ENCODE measurements at places on chromosomes 11 and 22.

DNA sequence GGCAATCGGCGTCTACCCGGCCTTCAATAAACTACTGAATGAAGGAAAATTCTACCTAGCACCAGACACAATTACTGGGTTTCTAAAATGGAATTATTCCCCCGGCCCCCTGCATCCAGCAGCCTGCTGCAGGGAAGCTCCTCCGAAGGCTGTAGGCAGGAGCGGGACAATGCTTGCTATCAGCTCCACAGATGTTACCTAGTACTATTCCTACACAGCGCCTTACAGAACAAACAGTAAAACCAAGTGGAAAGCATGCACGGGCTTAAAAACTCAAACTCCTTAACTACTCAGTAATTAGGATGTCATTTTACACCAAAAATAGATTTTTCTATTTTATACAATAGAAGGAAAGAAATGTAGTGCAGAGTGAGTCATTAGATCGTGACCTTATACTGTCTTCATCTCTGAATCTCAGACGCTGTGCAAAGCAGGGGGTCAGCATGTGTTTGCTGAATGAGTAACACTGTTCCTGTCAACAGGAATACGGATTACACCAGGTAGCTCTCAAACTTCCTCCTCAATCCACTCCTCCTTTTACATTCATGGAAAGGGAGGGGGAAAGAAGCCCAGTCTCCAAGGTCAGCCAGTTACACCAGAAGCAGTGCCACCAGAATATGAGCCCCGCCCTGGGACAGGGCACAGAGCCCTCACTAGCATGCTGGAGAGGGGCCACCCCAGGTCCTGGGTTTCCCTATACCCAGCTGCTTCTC lies 74.9 kb downstream of the PACSIN2 start:
- DNase-seq, result no peak

- no peak for DNase-seq
Measured at GRCh38 chr11:32935462-32936029, 42.9 kb downstream of the QSER1 start.

DNA sequence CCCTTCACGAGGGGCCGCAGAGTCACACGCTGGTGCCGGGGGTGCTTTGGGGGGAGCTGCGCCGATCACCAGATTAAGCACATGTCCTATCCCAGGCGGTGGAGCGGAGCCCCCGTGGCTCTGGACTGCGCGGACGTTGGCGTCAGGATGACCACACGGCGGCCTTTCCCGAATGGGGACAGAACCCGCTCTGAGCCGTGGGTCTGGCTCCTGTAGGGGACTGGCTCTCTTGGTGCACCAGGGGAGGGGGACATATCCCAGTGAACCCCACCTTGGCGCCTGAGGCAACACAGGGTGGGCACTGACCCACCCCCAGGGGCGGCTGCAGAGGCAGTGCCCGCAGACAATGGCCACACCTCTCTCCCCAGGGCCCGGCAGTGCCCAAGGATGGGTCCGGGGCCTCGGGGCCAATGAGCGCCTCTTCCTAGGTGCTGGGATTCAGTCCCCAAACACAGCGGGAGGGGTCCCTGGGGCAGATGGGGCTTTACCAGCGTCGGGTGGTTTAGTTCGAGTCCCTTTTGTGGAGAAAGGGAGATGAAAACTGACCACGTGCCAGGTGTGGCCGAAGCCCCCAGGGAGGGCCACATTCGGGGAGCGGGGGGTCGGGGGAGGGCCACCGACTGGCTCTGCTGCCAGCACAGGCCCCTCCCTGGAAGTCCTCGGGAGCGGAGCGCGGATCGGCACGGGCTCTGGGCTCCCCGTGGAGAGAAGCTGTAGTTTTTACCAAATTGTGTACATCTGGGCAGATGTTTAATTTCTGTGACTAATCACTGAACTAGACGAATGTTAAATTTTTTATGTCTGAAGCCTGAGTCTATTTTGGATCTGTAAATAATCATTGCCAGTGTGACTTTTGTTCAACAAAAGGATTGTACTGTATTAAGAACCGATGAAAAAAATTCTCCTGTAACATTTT lies 58.9 kb downstream of the GRAMD4 start:
- no peak for DNase-seq

DNA sequence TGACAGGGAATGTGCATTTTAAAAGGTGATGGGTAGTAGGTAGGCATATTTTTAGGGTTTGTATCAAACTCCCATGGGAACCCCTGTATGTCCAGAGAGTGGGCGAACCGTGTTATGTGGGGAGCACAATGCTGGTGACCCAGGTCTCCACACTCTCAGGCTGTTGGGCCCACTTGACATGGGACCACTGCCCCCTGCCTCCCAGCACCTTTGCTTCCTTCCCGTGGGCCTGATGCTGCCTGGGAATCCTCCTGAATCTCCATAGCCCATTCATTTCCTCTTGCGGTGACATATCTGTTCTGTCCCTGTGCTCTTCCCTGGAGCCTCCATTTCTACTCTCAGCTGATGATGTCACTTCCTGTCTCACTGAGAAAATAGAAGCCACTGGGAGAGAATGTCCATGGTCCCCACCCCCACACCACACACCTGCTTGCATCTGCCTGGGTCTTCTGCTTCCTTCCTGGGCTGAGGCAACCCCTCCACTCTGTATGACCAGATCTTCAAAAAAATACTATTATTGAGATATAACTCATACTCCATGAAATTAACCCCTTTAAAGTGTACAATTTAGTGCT lies 55.8 kb upstream of the THY1 start:
- no peak for DNase-seq

GRCh38 chr11:45592636-45593035 lies 72.8 kb downstream of the CHST1 start:
- DNase-seq, result no peak

GRCh38 chr11:10265936-10266335 lies 28.1 kb downstream of the SBF2 start:
- DNase-seq, result no peak

GRCh38 chr11:101914341-101914737 lies 471 bp upstream of the CEP126 start:
- DNase-seq, result no peak

GRCh38 chr11:101497291-101497690 lies 86.5 kb downstream of the TRPC6 start:
- DNase-seq, result no peak

DNA sequence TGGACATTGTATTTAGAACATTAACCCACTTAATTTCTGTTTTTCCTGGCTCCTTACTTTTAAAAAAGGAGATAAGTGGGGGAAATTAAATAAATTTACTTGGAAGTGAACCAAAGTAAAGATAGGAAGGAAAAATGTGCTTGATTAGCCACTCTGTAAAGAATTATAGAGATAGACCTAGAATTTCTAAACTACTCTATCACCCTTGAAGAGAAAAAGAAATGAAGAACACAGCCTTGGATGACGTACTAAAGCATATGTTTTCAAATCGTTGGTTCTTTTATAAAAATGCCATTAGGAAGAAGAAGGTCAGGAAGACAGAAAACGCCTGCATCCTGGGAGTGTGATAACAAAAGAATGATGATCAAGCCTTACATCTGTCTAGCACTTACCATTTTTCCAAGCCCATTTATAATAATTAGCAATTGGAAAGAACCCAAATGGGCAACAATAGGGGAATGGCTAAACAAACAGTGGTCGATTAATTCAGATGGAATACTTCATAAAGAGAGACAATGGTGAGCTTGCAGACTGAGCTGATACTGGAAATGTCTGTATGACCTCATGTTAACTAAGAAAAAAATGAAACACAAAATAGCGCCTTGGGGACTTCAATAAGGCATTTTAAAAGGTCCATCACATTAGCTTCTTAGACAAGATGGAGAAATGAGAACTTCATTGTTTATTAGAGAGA lies 81.0 kb upstream of the LRRC55 start:
- no peak for DNase-seq

DNA sequence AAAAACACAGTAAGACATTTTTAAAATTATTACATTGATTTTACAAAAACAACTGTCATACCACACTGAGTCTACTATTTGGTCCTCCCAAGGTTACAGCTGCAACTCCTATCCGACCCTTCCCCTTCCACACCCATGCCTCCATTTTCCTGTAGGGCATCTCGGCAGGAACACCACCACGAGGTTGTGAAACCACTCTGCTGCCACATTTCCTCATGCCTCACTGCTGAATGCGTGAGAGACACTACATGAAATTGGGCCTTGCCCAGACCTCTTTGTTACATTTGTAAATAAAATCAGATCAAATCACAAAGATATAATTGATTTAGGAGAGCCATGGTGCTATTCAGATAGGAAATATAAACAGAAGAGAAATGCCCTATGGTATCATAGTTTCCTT lies 2.0 kb downstream of the ARHGAP32 start:
- no peak for DNase-seq

- DNase-seq, result no peak
Measured at GRCh38 chr11:10975287-10975721, 117.5 kb upstream of the ZBED5 start.

DNA sequence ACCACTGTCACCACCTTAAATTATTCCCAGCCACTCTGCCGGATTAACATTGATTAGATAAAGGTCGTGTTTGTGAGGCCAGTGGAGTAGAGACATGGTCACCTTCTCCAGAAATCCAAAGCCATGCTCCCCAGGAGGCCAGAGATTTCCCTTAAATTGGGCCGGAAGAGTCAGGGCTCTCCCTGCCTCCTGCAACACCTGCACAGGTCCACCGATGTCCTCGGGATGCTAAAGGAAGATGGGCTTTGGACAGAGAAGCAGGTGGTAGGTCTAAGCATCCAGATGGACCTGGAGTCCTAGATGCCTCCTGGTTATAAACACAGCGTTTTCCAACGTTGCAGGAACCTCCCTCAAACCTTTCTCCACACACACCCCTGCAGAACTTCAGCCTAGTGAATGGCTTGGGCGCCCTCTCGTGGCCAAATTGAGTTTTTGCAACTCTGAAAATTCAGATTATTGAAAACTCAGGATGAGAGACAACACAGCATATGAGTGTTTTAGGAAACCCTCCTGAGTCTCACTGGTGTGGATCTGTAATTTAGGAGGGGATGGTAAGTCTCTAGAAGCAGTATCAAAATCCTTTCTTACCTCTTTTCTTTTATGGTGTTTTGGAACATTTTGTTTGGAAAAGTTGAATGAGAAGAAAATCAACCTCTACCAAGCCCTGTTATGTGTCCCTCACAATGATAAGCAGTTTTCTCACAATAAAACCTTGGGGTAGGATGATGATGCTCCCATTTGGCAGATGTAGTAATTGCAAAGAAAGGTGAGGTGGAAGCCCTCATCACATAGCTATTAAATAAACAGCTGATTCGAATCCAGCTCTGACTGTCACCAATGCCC lies 109.6 kb downstream of the RRAS2 start:
- DNase-seq, result no peak

DNA sequence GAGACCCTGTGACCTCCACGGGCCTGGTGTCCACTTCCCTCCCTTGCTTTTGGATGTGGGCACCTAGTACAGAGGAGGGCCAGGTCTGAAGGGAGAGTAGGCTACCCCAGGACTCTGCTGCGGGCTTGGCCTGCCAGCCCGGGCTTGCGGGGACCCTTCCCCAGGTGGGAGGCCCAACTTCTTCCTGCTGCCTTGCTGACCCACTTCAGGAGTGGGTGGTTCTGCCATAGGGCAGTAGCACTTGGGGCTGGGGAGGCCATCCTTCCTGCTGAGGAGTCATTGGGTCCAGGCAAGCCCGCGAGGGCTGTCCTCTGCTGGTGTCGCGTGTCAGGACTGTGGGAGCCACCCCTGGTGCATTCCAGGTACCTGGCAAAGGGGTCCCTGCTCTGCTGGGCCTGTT lies 1250.0 kb downstream of the BRD1 start:
- no peak for DNase-seq
